Activated CD8-positive, alpha-beta memory T cell treated with anti-CD3 and anti-CD28 coated beads for 1 hour (primary cell): ENCODE measurements at places on chromosomes 12 and 14.

- no peak for DNase-seq
Observed at GRCh38 chr14:100893228-100893601, 10.3 kb downstream of the RTL1 start.

DNA sequence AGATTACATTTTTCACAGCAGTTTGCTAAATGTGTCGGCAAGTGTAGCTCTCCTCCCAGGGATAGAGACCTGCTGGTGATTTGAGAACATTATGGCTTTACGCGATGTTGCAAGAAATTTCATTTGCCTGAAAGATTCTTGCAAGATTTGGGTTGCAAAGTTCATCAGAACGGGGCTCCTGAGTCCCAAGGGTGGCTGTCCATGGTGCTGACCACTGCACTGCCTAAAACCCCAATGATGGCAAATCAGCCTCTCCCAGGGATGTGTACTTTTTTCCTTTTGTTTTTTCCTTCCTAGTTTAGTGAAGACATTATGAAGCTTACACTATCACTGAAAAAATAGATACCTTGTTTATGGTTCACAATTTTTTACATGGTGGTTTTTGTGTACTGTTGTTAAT lies 85.4 kb downstream of the WSCD2 start:
- DNase-seq, result no peak

DNA sequence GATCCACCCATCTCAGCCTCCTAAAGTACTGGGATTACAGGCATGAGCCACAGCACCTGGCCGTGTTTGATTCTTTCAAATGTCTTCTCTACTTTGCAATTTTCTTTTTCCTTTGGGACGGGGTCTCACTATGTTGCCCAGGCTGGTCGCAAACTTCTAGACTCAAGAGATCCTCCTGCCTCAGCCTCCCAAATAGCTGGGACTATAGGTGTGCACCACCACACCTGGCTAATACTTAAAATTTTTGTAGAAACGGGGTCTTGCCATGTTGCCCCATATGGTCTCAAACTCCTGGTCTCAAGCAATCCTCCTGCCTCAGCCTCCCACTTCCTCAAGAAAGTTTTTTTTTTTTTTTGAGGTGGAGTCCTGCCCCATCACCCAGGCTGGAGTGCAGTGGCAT lies 1.7 kb downstream of the GATC start:
- DNase-seq, result no peak

- DNase-seq, result no peak
Observed at GRCh38 chr12:130916241-130916911, 37.3 kb upstream of the ADGRD1 start.

DNA sequence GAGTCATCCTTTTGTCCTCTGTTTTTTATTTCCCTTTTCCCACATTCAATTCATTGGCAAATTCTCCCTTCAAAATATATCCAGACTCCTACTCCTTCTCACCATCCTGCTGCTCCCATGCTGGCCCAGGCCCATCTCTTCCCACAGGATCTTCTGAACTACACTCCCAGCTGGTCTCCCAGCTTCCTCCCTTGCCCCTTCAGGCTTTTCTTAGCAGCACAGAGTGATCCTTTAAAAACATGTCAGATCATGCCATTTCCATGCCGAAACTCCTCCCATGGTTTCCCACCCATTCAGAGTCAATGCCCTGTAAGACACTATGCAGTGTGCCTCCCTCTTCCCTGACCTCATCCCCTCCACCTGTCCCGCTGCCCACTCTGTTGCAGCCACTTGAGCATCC lies 2.4 kb upstream of the KRT84 start:
- DNase-seq, result no peak

DNA sequence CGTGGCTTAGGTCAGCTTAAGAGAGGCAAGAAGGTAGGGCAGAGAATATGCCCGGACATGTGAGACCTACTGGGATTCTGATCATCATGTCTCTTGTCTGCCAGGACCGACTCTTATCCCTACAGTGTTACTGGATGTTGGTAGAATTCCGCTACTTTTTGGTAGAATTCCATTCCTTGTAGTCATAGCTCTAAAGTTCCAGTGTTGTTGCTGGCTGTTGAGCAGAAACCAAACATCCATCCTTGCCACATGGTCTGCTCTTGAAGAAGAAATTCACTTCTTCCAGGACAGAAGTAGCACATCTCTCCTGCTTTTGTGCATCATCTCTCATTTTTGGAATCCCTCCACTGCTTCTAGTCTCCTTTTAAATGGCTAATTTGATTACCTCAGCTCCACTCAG lies 453.7 kb downstream of the RPL10L start:
- no peak for DNase-seq

DNA sequence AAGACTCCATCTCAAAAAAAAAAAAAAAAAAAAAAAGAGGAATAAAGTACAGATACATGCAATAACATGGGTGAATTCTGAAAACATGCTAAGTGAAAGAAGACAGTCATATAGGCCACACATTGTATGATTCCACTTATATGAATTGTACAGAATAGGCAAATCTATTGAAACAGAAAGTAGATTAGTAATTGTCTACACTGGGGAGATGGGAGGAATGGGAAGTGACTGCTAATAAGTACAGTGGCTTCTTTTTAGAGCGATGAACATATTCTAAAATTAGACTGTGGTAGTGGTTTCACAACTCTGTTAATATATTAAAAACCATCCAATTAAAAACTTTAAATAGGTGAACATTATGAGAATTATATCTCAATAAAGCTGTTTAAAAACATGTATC lies 74.4 kb downstream of the ANKS1B start:
- no peak for DNase-seq

- DNase-seq, result no peak
Observed at GRCh38 chr12:20142956-20143355, 225.4 kb upstream of the PDE3A start.

DNA sequence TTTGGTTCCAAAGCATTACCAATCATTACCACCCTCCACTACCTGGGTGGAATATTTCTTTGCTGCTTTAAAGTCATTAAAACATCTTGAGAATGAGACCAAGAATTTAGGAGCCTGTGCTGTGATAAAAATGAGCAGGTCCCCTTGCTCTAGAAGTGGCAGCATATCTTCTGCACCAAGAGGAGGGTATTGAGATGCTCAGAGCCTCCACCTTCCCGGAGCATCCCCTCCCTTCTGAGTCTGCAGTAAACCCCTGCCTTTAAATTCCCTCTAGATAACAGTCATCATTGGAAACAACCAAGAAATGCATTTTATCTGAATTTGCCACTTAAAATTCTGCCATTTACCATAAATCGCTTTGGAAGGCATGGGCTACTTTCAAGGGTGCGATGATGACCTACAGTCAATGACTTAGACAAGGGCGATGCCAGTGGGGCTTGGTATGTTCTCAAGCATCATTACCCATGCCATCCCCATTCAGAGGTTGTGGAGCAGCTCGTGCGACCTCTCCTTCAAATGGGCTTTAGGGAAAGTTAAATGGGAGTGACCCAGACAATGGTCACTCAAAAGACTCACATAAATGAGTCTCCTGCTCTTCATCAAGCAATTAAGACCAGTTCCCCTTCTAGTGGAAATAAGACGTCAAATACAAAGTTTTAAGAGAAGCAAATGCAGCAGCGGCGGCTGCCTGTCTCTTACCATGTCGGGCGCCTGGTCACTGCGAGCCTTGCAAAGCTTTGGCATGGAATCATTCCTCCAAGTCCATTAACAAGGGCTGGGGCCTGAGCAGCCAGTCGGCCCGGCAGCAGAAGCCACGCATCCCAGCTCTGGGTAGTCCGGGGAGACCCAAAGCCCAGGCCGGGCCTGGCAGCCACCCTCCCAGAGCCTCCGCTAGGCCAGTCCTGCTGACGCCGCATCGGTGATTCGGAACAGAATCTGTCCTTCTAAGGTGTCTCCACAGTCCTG lies 334.5 kb downstream of the TMEM121 start:
- DNase-seq, result no peak

DNA sequence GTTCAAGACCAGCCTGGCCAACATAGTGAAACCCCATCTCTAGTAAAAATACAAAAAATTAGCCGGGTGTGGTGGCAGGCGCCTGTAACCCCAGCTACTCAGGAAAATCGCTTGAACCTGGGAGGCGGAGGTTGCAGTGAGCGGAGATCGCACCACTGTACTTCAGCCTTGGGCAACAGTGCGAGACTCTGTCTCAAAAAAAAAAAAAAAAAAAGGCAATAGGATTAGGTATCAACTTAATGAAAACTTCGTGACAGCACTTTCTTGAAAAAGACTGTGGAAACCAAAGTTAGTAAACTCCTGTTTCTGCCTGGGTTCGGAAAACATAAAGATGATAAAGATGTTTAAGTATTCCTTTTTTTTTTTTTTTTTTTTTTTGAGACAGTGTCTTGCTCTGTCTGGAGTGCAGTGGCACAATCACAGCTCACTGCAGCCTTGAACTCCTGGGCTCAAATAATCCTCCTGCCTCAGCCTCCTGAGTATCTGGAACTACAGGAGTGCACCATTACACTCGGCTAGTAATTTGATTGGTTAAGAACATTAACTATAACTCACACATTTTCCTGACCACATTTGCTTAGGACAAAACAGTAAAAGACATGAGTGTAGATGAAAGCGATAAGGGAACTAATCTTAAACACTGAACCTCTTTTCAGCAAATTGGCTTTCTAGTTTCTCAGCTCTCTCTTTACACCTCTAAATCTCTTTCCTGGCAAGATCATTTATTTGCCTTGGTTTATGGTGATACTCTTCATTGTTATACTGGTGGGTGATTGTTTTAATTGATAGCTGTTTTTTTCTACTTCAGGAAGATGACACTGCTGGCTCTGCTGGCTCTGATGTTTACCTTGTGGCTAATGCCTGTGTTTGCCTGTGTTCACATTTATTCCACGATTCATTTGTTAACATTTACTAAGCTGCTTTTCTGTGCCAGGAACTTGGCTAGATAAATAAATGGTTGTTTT lies 15.8 kb downstream of the HIF1A start:
- DNase-seq, result no peak

GRCh38 chr14:91861091-91861490 lies 6.2 kb downstream of the TC2N start:
- no peak for DNase-seq

- no peak for DNase-seq
Observed at GRCh38 chr14:100688598-100689461, 37.9 kb upstream of the DLK1 start.

- DNase-seq, result no peak
Observed at GRCh38 chr14:58873228-58873953, 235.6 kb downstream of the DACT1 start.

DNA sequence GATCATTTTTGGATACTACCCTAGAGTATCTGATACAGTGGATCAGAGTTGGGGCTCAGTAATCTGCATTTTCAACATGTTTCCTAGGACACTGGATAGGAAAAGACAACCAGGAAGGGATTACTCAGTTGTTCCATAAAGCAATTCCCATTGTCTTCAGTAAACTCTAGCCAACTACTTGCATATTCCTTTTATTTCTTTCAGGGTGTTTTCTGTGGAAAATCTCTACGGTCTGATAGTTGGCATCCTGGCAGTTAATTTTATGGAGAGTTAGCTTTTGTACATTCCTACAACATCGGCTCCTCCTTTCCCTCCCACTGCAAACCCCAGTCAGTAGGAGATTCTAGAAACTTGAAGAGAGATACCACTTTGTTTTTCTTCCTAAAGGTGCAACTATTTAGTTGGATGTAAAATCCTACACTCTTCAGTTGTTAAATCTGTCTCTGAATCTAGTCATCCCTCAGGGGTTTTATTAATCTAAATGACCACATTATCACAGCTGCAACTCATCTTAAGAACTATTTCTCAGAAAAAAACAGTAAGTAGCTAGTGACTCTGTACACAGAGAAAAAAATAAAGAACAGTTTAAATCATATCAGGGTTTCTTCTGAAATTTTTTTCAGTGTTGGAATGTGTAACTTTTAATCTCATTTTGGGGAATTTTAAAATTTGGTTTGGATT lies 103.9 kb downstream of the PDE3A start:
- DNase-seq, result no peak

DNA sequence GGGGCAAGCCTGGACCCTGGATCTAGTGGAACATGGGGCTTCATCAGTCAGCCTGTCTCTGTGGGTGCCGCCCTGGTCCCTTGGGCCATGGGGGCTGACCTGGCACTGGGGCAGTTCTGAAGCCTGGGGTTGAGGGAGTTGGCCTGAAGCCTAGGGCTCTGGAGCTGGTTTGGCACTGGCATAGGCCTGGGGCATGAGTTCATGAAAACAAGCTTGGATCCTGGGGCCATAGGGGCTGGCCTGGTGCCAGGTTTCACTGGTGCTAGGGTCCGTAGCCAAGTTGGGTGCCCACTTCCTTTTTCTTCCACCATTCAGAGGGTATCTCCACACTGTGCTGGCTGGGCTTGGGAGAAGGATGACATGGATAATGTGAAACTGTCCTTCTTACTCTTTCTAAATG lies 26.6 kb upstream of the ANO4 start:
- no peak for DNase-seq
